ENCODE measurements at places on chromosomes 1 and 21.

GRCh38 chr1:117387060-117387633 lies 19.9 kb downstream of the MAN1A2 start:
- no peak for DNase-seq

DNA sequence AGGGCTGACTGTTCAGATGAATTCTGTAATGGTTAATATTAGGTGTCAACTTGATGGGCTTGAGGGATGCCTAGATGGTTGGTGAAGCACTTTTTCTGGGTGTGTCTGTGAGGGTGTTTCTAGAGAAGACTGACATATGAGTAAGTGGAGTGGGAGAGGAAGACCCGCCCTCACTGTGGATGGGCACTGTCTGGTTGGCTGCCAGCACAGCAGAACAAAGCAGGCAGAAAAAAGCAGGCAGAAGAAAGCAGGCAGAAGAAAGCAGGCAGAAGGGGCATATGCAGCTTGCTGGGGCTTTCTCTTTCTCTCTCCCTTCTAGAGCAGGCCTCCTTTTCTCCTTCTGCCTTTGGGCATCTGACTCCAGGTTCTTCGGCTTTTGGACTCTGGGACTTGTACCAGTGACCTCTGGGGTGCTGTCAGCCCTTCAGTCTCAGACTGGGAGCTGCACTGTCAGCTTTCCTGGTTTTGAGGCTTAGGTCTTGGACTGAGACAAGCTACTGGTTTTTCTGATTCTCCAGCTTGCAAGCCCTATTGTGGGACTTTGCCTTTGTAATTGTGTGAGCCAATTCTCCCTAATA lies 42.9 kb upstream of the CD2 start:
- DNase-seq, result no peak

DNA sequence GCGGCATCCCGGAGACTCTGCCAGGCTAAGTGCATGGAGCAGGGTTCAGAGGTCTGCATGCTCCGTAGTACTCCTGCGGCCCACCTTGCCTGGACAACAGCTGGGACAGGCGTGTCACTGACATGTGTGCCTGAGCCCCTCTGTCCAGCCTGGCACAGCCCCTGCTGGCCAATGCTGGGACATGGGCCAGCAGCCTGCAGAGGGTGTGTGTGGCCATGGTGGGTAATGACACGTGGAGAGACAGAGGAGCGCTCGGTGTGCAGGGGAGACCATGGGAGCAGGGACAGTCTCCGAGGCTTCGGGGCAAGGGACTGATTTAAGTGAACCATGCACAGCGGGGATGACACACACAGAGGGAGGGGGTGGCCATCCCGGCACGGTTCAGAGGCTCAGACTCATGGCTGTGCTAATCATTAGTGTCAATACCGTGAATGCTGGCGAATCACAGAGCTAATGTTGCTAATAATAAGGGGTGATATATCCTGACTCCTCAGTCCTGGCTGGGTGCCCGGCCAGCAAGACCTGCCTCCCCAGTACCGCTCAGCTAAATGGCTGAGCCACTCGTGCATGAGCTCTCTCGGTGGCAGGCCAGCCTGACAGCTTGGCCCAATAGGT lies 41.5 kb downstream of the IGSF21 start:
- no peak for DNase-seq

DNA sequence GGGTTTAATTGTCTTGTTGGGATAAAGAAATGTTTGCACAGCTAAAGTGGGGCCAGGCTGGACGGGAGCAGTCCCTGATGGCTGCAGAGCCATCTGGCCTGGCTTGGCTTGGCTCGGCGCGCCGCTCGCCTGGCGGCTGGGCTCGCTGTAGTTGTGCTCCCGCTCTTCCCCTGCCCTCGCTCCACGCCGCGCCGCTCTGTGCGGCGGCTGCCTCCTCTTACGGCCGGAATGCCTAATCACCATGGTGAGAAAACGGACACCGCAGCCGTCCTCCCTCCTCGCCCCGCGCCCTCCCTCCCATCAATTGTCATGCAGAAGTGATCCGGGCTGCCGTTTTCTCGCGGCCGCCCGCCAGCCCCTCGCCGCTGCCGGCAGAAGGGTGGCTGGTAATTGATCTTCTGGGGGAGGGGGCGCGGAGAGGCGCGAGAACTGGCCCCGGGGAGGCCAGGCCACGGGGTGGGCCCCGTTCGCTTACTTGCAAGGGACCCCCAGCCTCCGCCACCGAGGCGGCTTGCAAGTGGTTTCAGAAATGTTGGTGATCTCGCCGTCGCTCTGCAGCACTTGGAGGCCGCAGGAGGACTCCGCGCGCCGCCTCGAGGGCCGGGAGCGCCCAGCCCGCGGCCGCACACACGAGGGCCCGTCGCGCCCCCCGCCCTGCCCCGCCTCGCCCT lies 12.4 kb downstream of the RNF220 start:
- no peak for DNase-seq

- no peak for DNase-seq
Observed at GRCh38 chr1:87202922-87203655, 125.6 kb upstream of the LMO4 start.

- DNase-seq, result no peak
Observed at GRCh38 chr1:165397944-165398343, 41.4 kb upstream of the LMX1A start.

- DNase-seq, result no peak
Observed at GRCh38 chr1:187809549-187809948, 980.8 kb downstream of the PLA2G4A start.

- no peak for DNase-seq
Observed at GRCh38 chr21:39664586-39664985, 51.8 kb downstream of the B3GALT5 start.

DNA sequence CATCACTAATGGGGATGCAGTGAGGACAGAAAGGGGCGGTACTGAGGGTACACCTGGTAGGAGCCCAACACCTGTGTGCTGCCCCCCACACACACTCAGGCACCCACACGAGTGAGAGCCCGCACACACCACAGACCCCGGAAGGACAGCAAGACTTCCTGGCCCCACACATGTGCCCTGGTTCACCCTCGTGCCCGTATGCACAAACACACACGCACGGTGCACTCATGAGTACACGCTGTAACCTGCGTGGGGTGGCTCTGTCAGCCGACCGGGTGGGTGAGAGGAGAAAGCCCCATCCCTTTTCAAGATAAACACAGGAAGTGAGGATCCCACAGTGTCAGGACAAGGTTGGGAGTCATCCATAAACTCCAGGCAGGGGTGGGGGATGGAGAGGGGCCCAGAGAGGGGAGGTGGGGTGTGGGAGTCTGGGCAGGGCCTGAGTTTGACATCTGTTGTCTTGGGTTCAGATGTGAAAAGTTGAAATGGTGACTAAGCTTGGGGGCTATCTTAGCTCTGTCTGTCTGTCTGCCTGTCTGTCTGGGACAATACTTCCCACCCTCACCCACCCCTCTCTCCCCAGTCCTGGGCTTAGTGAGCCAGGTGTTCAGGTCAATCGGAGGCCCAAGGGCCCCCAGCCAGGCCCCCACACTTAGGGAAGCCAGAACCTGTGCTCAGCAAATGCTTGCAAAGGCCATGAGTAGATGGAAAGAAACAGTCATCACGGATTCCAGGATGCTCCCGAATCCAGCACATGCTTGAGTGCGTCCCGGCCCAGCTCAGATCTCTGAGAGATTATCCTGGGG lies 119.8 kb upstream of the ZBTB40 start:
- no peak for DNase-seq

Data from activated CD4-positive, alpha-beta T cell treated with anti-CD3 and anti-CD28 coated beads for 4 hours (primary cell).